ENCODE measurements at places on chromosomes 7 and 10.

DNA sequence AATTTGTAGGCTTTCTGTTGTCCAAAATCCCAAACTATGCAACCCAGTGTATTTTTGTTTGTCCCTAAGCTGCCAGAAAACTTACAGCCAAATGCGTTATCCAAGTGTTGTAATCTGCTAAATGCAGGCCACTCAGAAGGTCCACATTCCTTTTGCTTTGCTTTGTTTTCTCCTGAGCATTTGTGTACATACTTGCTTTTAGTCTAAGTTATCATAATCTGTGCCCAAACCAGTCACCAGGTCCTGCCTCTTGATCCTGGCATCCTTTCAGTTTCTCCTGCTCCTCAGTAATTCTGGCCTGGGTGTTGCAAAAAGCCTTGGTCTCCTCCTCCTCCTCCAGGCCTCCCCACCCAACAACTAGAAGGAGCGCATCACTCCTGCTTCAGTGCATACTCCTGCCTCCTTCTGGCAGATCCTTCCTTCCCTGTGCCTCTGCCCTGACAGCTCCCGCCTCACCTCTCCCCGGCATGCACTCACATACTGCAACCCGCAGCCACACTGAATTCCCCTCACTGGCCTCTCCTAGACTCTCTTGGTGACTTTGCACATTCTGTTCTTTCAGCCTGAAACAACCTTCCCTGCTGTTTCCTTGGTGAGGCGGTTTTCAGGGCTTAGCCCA lies 2.3 kb downstream of the DENND2A start:
- DNase-seq: no peak

DNA sequence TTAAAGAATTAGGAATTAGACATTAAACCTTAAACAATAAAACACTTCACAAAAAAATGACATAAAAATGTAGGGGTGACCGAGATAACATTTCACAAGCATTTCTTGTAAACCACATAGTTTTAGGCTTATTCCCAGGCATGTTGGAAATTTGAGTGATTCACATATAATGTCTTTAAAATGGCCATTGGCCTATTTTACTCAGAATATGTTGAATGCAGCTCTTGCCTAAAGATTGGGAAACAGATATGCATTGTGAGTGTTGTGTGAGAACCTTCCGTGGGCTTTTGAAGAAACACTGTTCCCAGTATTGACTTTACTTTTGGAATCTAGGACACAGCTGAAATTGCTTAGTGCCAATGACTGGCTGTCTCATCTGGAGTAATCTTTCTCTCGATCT lies 79.6 kb downstream of the ARL5B start:
- DNase-seq: no peak

DNA sequence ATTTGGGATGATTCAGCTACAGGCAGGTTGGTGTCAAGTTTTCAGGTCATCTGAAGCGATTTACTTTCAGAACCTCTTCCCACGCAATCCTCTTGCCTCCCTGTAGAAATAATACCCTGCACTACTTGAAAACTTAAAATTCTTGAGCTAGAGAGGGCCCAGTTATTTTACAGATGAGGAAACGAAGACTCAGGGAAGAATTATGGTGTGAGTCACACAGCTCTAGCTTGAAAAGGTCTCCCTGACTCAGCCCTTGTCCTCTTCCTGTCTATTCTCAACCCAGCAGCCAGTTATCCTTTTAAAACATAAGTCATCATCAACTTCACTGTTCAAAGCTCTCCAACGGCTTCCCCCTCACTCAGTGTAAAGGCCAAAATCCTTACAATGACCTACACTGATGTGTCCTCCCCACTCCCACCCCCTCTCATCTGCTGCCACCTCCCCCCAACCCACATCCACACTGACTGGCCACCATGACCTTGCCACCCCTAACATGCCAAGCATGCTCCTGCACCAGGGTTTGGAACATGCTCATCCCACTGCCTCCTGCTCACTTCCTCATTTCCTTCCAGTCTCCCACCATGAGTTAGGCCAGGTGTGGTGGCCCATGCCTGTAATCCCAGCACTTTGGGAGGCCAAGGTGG lies 3.4 kb downstream of the DNMBP start:
- peak; percentile 33 for DNase-seq

- DNase-seq: no peak
Observed at GRCh38 chr10:70886921-70887665, 1.3 kb downstream of the PCBD1 start.

GRCh38 chr7:91314591-91315323 lies 50.5 kb downstream of the FZD1 start:
- DNase-seq: no peak

DNA sequence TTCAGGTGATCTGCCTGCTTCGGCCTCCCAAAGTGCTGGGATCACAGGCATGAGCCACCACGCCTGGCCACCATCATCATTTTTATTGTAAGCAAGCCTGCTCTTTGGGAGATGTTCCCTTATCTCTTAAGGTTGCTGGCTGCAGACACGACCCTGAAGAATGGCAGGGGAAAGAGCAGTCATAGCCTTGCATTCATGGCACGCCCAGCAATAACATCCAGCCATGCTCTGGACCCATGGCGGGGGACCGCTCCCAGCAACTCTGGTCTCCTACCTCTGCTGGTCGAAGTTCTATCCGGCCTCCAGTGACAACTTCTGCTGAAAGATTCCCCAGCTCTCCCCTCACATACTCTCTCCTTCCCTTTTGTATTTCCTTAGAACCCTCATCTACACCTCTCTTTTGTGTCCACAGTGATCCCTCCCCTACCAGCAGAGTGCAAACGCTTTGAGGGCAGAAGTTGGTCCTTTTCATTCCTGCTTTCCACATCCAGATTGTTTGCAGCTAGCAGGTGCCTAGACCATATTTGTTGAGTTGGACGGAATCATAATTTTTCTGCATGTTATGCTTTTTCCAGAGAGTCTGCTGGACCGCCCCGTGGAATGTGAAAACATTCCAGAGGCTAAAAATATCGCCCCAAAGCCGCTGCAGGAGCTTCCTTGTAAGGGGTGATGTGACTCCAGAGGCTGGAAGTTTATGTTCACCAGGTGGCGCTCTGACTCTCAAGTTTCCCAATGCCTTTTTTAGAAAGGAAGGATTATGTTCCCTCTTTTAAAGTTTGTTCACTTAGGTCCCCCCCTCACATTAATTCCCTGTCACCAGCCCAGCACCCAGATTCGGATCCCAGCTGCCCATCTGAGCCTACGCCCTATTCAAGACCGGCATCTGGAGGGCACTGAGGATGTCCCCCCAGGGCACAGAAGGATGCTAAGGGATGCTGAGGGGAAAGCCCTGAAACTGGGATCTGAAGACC lies 4.3 kb upstream of the MARVELD1 start:
- peak; percentile 84 for DNase-seq

DNA sequence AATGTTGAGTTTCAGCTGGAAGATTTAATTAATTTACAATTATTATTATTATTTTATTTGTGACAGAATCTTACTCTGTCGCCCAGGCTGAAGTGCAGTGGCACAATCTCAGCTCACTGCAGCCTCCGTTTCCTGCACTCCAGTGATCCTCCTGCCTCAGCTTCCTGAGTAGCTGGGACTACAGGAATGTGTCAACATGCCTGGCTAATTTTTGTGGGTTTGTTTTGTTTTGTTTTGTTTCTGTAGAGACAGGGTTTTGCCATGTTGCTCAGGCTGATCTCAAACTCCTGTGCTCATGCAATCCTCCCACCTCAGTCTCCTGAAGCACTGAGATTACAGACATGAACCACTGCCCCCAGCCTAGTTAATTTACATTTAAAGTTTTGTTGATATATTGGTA lies 93.8 kb upstream of the MEOX2 start:
- DNase-seq: peak; percentile 5

GRCh38 chr10:6581778-6582228 lies 1.7 kb upstream of the PRKCQ start:
- peak; percentile 56 for DNase-seq
